ENCODE measurements at places on chromosomes 11 and 22.

- no peak for DNase-seq
Observed at GRCh38 chr11:64629796-64630562, 39.0 kb downstream of the SLC22A12 start.

GRCh38 chr11:134410766-134411165 is 1.3 kb downstream of the B3GAT1 start:
- DNase-seq, result no peak

DNA sequence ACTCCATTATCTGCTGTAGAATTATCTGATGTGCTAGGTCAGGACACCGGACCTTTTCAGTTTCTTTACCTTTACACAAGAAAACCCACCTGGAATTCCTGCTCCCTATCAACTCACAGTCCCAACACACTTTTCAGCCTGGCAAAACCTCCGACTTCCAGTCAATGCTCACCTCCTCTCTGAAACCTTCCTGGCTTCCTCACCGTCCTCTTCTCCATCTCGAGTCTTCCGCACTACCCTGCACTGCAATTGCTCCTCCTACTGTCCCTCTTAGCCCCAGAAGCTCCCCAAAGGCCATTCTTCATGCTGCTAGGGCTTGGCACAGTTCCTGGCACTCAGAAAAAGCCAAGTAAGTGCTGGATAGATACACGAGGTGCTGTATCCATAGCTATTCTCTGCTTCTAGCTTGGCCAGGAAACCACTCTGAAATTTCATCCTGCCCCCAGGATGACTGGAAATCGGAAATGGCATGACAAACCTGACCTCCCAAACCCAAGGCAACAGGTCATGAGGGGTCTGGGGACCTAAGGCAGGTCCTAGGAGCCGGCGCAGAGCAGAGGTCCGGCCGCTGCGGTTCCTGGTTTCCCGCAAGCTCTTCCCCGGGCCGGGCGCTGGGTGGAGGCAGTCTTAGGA is 702 bp downstream of the SYN3 start:
- DNase-seq, result no peak

- DNase-seq, result no peak
Observed at GRCh38 chr11:47403571-47403970, 4.8 kb upstream of the SLC39A13 start.

DNA sequence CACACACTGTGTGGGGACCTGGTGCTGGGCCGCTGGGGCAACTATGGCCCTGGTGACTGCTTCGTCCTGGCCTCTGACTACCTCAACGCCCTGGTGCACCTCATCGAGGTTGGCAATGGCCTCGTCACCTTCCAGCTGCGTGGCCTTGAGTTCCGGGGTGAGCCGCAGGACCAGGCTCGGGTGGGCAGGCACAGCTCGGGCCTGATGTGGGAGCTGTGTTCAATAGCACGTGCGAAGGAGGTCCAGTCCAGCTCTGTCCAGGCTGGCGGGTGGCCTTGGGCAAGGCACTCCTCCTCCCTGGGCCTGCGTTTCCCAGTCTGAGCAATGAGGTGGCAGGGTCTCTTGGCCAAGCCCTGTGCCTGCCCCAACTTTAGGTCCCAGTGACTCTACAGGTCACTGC is 8.3 kb upstream of the SIPA1 start:
- no peak for DNase-seq

DNA sequence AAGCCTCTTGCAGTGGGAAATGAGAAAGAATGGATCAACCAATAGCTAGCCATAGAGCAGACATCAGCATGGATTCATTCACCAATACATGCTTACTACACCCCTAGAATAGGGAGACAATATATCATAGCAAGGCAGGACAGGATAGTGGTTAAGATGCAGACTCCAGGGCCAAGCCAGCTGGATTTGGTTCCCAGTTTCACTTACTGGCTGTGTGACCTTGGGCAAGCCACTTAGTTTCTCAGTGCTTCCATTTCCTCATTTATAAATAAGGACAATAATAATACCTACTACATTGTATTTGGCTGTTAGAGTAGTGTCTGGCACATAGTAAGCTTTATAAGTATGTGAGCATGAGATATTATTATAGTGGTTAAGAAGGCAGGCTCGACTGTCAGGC is 7.1 kb downstream of the DCHS1 start:
- no peak for DNase-seq

- DNase-seq, result no peak
Observed at GRCh38 chr11:6297831-6298230, 22.5 kb downstream of the CAVIN3 start.

GRCh38 chr11:133902506-133902905 is 54.3 kb downstream of the IGSF9B start:
- DNase-seq, result no peak

DNA sequence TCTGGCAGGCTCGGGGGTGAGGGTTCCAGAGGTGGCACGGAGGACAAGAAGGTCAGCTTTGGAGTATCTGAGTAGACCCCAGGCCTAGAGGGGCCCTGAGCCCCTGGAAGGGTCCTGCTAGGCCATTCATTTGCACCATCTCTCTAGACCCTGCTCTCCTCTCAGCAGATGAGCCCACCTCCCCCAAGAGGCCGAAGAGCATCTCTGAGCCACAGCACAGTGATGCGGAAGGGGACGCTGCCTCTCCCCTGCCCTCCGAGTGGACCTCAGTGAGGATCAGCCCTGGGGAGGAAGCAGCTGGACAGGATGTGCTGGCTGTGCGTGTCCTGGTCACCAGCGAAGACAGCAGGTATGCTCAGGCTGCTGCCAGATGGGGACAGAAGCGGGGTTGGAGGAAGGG is 101.6 kb upstream of the PARVA start:
- no peak for DNase-seq

- no peak for DNase-seq
Observed at GRCh38 chr11:123507043-123507442, 77.0 kb downstream of the GRAMD1B start.

DNA sequence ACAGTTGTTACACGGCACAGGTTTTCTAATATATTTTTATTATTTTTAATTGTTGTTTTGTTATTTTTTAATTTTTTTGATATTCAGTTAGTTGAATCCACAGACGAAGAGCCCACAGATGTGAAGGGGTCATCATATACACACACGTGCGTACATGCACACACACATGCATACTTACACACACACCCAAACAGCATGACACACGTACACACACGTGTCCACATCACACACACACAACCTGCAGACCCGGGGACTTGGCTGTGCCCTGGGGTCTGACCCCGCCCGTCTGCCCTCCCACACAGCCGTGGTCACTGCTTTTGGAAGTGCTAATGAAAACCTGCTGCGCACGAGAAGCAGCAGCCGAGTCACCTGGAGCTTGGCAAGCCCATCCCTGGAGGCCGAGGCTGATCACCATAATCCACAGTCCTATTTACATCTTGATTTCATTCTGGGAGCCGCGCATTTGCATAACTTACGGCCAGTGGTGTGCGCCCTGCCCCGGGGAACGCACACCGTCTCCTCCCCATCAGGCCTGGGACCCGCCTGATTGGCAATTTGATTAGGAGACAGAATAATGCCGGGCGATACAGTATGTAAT is 110.3 kb downstream of the BRD1 start:
- DNase-seq, result no peak

- peak; percentile 59 for DNase-seq
Observed at GRCh38 chr11:66081505-66081904, 11.4 kb downstream of the PACS1 start.

DNA sequence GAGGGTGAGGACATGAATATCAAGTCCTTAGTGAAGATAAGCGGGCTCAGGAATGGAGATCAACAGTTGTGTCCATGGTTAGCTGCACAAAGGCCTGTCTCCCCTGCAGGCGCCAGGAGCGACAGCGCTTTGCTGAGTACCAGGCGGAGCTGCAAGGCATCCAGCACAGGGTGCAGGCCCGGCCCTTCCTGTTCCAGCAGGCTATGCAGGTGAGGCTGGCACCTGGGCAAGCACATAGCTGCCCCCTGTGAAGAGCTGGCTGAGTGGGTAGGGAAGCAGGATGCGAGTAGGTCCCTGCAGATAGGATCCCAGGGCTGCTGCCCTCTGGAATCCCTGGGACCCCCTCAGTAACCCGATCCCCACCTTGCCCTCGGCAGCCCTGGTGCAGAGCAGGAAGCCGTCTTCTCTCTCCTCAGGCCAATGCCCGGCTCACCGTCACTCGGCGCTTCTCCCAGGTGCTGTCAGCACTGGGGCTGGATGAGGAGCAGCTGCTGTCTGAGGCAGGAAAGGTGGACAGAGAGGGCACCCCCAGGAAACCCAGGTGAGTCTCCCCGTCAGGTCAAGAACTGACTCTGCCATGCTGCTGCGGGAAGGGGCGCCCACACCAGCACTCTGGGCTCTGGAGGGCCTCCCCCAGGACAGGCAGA is 2.6 kb upstream of the SART1 start:
- no peak for DNase-seq

GRCh38 chr11:129249923-129250322 is 57.8 kb upstream of the ARHGAP32 start:
- no peak for DNase-seq

GRCh38 chr22:48750282-48750681 is 1077.4 kb downstream of the BRD1 start:
- no peak for DNase-seq

DNA sequence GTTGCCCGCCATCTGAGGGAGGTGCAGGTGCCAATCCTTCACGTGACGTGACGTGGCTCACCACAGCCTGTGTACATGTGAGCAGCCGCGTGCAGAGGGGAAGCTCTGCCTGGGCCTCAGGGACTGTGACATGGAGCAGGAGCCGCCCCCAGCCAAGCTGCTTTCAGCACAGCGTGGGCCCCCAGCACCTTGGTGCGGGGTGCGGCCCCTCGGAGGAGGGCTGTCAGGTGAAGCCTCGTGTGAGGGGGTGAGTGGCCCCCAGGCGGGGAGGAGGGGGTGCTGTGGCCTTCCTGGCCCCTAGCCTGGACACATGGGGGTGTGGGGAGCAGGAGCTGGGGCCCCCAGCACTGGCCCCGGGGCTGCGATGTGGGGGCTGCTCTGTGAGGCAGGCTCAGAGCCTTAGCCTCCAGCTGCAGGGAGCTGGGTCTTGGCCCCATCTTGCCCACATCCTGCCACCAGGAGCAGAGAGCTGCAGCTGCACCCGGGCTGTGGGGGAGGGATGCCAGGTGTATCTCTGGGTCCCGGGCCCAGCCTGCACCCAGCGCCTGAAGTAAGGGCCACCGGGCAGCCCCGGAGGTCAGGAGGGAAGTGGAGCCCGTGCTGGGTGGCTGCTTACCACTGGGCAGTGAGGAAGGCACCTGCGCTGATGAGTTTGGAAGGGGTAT is at the start of gene ADORA2A:
Gene ADORA2A, plus strand, starts transcription at position 100 of the 665 bp plus-strand sequence. CDS start 5,806 bp downstream, outside the sequence.
- DNase-seq, result peak; percentile 85

- peak; percentile 66 for DNase-seq
Observed at GRCh38 chr22:37166675-37167066, 17.0 kb upstream of the IL2RB start.

GRCh38 chr11:72724851-72725723 is 27.1 kb downstream of the ARAP1 start:
- peak; percentile 69 for DNase-seq

GRCh38 chr22:46036558-46037408 is 59.8 kb upstream of the WNT7B start:
- no peak for DNase-seq

- no peak for DNase-seq
Observed at GRCh38 chr22:38135133-38135706, 24.7 kb upstream of the BAIAP2L2 start.

GRCh38 chr22:49811020-49811791 is 16.5 kb downstream of the BRD1 start:
- DNase-seq, result no peak

DNA sequence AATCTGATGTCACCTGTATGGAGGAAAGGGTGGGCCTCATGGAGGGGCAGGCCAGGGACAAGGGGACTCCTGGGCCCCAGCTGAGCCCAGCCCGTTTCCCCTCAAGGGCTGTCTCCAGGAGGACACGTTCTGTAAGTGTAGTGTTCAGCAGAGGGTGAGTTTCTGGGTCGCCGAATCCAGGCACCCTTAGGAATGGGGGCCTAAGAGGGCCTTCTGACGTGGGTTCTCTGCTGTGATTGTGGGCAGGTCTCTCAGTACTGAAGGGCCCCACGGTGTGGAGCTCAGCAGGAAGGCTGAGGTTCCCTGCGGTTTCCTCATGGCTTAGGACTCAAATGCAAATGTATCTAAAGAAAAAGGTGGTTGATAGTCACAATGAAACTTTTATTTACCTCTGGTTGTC is 6.5 kb downstream of the PTDSS2 start:
- DNase-seq, result no peak

DNA sequence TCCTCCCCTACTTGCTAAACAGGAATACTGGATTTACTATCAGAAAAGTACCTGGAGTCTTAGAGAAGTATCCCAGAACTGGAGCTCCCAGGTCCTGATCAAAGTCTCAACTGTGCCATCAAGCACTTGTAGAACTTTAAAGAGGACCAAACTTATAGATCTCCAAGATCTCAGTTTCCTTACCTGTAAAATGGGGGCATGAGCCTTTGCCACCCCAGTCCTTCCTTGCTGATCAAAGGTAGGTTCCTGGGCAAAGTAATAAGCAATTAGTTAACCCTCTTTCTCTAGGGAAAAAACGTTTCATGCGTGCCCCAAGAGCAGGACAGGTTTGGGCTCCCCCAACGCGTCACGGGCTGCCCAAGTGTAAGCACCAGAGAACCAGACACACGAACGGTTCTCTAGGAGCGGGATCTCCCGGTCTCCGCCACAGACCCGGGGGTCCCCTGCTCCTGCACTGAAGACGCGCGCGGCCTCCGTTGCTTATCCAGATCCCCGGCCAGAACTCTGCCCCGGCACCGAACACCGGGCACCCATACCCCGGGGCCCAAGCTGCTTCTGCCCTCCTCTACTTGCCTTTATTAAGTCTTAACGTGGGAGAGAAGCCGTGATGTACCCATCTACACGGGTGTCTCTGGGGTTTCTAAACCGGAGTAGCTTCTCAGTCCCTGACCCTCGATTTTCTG is 505 bp downstream of the ZNF214 start:
- no peak for DNase-seq

GRCh38 chr11:20021771-20022362 is 138.4 kb downstream of the DBX1 start:
- DNase-seq, result no peak

DNA sequence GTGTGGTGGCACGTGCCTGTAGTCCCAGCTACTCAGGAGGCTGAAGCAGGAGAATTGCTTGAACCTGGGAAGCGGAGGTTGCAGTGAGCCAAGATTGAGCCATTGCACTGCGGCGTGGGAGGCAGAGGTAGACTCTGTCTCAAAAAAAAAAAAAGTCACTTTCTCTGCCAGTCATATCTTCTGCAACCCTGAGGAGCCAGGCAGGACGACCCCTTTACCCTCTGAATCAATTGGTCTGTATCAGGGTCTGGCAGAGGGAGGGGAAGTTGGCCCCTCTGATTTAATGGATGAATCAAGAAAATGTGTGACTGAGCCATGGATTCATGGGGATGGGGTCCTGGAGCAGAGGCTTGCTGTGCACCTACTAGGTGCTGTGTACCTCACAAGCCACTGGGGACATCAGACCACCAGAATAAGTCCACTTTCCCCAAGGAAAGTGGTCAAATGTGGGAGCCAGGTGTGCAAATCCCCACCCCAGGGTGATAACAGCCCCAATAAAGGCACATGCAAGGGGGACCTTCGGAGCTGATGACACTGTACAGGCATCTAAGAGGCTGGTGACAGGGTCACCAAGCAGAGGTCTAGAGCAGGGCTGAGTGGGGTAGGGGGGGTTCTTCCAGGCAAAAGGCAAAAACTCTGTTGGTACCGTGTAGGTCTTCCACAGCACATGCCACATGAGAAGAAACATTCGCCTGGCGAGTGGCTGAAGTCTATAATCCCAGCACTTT is 29.0 kb downstream of the TXN2 start:
- no peak for DNase-seq

GRCh38 chr11:65968600-65969482 is 7.3 kb downstream of the SART1 start:
- DNase-seq, result no peak

GRCh38 chr11:68215087-68215445 is 2.0 kb upstream of the KMT5B start:
- no peak for DNase-seq
